ENCODE measurements at places on chromosomes 7 and 10.

DNA sequence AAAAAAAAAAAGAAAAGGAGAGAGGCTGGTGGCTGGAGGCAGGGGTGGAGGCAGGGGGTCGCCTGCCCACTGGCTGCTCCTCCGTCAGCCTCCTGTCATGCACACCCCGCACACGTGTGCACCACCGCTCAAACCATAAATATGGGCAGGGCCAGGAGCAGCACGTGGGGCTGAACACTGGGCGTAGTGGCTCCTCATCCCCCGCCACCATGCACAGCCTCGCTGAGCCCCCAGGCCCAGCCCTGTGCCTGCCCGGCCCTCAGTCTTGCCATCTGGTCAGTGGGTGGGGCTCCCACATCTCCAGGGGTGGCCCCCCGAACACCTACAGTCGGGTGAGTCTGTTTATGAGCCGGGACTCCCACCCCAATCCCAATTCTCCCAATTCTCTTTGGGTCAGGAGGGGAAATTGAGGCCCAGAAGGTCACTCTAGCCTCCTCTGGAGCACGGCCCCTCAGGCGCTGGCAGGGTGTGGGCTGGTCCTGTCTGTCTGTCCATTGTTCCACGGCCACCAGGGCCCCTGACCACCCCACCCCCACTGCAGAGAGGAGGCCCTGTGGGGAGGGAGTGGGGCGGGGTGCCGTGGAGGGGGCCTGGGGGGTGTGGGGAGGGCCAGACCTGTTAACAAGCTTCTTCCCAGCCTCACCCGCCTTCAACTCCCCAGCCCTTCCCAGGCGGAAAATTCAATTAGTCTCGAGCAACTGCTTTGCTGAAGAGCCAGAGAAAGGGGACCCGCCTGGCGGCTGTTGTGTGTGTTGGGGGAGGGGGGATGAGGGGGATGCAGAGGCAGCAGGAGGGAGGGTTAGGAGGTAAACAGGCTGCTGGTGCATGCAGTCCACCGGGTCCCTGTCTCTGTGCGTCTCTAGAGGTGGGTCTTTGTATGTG lies 19.5 kb upstream of the GRIFIN start:
- no peak for DNase-seq

- DNase-seq: no peak
These were observed 38.6 kb upstream of the ZMIZ2 start for GRCh38 chr7:44709945-44710596.

DNA sequence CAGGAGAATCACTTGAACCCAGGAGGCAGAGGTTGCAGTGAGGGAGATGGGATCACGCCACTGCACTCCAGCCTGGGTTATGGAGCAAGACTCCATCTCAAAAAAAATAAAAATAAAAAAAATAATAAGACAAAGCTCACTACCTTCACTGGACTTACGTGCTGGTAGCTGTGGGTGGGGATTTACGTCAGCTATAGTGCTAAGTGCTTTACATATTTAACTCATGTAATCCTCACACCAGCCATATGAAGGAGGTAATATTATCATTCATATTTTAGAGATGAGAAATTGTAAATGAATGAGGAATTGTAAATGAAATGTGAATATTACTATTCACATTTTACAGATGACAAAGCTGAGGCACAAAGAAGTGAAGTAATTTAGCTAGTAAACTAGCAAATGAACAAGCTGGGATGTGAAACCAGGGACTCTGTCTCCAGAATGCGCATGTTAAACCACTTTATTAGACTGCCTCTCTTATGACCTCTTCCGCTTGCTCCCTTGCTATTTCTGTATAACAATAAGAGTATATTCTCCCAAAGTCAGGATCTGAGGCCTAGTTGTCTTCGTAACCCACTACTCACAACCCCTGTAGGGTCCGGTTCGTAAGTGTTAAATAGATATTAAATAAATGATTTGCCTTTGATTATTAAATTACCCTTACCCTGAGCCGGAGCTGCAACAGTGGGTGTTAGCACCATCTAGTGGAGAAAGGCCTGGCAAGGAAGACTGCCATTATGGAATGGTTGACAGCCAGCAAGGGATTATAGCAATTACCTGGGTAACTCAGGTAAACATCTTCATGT lies 70.2 kb downstream of the HTR7 start:
- DNase-seq: peak; percentile 40

DNA sequence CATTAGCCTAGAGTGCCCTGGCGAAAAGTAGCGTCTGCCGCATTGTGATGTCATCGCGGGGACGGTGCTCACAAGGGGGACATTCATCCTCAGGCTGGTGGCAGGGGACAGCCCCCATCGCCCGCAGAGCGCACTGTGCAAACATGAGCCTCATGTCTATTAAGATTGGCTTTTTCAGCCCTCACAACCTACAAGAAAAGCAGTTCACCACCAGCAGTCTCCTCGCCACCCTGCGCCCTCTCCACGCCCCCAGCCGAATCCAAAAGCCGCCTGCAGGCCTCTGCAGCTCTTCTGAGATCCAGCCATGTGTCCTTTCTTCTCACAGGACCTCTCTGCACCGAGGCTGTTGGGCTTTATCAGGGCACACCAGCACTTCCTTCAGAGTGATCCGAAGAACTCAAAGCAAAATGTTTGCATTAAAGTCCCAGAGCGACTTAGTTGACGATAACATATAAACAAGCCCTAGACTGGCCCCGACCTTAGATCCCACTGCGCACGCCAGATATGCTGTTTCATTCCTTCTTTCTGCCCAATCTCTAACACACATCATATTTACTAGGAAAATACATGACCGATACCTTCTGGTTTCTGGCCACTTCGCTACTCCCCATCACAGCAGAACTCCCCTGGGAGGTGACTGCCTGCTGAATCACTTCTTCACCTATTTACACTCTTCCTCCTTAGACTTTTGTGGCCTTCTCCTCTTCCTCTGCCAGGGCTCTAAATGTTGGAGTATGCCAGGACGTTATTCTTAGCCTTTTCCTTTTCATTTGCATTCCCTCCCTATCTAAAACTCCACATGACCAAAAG lies 206.0 kb upstream of the SH2B2 start:
- DNase-seq: no peak

- no peak for DNase-seq
These were observed 47.4 kb downstream of the HOXA1 start for GRCh38 chr7:27048438-27048837.

GRCh38 chr7:149422162-149422913 lies 38.5 kb downstream of the ZNF777 start:
- peak; percentile 94 for DNase-seq

DNA sequence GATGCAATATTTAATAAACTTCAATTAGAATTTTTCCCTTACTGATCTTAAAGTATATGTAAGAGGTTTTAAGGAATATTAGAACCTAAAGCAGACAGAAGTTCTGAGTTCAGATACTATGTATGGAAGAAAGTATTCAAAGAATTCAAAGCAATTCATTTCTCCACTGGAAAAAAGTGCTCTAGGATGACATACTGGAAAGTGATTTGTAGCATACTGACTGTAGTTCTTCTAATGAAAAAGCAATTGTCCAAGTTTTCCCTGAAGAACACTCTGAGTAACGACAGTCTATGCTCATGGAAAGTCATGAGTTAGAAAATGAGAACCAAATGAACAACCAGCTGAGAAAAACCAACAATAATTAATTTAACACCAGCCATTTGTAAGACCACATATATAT lies 180.8 kb upstream of the SLC26A5 start:
- no peak for DNase-seq

DNA sequence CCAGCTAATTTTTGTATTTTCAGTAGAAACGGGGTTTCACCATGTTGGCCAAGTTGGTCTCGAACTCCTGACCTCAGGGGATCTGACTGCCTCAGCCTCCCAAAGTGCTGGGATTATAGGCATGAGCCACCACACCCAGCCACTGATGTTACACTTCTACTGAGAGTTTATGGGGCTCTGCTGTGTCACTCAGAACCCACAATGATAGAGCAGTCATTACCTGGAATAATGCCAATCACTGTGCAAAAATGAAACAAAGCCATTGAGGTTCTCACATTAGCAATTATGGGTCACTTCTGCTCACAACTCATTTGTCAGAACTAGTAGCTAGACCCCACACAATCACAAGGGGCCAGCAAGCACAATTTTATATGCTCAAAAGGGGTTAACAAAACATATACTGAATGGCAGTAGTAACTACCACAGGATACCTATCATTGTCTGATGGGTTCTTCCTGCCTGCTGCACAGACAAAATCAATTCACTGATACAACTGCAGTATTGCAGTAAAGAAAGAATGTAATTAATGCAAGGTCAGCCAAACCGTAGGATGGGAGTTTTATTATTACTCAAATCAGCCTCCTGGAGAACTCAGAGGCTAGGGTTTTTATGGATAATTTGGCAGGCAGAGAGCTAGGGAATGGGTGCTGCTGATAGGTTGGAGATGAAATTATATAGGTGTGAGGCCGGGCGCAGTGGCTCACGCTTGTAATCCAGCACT lies 72.1 kb upstream of the TRIM24 start:
- DNase-seq: no peak

GRCh38 chr7:140478246-140479061 lies 851 bp downstream of the MKRN1 start:
- peak; percentile 77 for DNase-seq

- no peak for DNase-seq
These were observed 18.8 kb upstream of the MET start for GRCh38 chr7:116653204-116653603.

DNA sequence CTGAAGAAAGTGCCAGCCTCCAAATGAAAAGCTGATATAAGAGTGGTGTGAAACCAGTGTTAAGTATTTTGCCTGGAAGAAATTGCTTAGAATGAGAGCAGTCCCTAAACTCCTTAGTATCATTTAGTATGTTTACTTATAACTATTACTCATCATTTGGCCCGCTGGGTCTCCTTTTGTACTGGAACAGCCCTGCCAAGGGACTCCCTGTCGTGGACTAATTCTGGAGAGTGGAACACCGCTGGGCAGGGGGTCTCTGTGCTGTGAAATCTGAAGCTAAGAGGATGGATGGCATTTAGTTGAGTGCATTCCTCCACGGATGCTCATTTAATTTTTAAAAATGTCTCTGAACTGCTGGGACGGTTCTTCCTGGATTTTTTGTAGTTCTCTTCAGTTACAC lies 889.9 kb upstream of the C7orf33 start:
- DNase-seq: no peak

DNA sequence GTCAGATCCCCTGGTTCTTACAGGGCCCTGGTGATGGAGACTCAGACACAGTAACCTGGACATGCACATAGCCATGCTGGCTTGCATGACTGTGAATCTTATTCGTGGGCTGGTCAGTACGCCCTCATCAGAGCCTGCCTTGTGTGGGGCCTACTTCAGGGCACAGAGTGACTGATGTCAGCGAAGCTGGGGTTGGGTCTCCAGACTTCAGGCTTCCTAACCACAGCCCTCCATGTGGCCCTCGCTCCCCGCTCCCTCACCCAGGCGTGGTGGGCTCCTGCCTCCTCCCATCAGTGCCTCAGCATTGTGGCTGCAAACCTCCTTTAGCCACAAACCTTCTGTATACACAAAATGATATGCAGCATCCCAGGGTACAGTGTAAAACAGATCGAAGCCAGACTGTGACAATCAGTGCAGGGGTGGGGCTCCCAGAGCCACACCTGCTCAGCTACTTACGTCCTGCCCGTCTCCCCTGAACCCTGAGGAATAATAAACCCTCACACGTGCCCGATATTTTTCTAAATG lies 7.1 kb upstream of the C10orf105 start:
- DNase-seq: peak; percentile 44

- DNase-seq: no peak
These were observed 119.5 kb downstream of the TCF7L2 start for GRCh38 chr10:113069595-113069994.

GRCh38 chr7:66627151-66627681 lies 1.5 kb upstream of the KCTD7 start:
- DNase-seq: peak; percentile 29

- peak; percentile 26 for DNase-seq
These were observed 62.8 kb downstream of the TACC2 start for GRCh38 chr10:122051609-122052385.

DNA sequence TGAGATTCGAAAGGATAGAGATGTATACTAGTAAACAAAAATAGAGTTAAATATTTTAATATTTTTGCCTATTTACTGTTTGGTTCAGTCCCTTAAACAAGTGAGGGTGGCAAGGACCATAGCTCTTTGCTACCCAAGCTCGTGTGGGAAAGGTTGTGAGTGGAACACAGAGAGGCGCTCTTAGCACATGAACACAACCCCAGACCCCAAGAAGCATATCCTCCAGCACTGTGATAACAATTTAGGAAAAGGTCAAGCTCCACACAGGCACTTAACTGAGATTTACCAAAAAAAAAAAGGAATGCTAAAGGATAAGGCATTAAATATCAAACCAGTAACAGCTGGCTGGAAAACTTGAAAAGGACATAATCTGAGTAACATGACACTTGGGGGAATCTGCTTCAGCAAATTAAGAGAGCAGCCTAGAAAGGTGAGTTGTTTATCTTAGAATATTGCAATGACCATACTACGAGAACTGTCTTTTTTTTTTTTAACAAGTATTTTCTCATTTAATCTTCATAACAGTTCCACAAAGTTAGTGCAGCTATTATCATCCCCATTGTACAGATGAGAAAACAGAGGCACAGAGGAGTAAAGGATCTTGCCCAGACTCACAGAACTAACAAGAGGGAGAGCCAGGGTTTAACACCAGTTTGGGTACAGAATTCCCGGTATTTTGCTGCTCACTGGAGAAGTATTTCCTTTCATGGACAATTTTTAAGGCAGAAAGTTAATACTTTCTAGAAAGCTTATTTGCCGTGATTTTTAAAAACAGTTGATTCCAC lies 303.5 kb upstream of the AOAH start:
- no peak for DNase-seq

DNA sequence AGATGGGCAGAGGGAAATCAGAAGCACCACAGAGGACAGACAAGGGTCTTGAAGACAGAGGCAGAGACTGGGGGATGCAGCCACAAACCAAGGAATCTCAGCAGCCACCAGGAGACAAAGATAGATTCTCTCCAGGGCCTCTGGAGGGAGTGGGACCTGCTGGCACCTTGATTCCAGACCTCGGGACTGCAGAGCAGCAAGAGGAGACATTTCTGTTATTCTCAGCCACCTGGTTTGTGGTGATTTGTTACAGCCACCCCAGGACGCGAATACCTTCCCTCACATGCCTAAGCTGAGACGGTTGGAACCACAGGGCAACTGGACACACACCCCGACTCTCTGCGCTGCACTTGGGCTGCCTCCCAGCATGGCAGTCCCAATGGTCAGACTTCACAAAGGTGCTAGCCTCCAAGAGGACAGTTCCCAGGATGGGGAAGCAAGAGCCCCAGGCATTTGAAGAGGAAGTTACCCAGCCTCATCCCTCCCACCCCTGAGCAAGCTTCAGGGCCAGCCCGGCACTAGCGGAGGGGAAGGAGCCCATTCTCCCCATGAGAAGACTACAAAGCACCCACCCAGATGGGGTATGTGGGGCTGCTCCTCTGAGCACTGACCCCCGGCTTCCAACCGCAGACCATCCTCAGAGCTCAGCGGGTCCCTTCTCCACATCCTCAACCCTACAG lies 104.6 kb upstream of the INSIG1 start:
- no peak for DNase-seq

DNA sequence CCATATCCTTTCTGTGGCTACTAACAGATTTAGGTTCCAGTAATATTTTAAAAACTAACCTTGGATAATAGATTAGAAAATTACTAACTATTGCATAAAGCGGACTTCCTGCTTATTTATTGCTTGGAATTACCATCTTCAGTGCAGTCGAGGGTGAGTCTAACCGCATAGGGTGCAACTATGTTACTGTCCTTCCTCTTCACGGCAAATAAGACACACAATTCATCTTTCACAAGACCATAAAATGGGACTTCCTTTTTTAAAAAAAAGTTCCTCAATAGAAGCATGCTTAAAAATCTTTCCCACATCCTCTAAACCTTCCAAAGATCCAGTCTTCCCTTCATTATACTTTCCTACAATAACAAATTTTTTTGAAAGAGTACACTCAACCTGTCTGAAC lies 2.1 kb downstream of the SLC25A40 start:
- no peak for DNase-seq

Data from RPMI8226 (cell line).